ENCODE measurements at places on chromosomes 1 and 21.

GRCh38 chr1:5951846-5952410, 40.3 kb downstream of the NPHP4 start:
- DNase-seq = no peak

- no peak for DNase-seq
Measured at GRCh38 chr1:166924823-166925541, 48.9 kb upstream of the TADA1 start.

- peak; percentile 54 for DNase-seq
Measured at GRCh38 chr1:2414297-2414958, 2.1 kb upstream of the PEX10 start.

GRCh38 chr1:211902624-211903291, 72.2 kb upstream of the LPGAT1 start:
- DNase-seq = no peak

DNA sequence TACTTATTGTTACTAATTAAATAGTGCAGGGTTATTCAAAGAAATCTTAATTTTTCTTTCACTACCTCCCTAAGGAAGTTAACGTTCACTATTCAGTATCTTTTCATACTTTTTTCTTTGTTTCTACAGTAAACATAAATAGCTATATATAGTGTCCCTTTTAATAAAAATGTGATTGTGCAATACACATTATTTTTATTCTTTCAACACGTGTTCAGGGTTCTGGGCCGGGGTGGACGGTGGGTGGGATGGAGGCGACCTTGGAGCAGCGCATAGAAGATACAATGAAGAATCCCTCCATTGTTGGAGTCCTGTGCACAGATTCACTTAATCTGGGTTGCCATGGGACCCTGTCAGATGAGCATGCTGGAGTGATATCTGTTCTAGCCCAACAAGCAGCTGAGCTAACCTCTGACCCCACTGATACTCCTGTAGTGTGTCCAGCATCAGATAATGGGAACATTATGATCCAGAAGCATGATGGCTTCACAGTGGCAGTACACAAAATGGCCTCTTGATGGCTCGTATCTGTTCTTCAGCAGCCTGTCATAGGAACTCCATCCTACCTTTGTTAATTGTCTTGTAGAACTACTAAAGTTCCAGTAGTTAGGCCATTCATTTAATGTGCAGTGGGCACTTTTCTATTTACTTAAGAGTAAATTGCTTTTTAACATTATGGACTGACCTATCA, 155.9 kb upstream of the L1TD1 start:
- no peak for DNase-seq

GRCh38 chr1:177435364-177435763, 264.6 kb downstream of the BRINP2 start:
- DNase-seq = no peak

GRCh38 chr1:109803901-109804331, 40.2 kb upstream of the EPS8L3 start:
- DNase-seq = no peak

DNA sequence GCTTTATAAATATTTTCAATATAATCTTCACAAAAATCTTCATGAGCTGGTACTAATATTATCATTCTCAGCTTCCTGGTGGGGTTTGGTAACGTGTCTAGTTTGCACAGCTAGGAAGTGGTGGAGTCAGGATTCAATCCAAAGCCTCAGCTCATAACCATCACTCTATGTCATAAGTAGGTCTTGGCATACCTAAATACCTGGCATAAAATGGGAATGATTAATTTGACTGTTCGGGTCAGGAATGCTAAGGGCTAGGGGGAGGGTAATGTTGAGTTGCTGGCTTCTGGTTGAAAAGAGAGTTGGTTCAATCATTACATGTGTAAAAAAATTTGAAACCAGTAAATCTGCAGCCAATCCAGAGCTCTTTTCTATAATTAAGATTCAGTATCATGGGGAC, 5.6 kb upstream of the SAMSN1 start:
- no peak for DNase-seq

DNA sequence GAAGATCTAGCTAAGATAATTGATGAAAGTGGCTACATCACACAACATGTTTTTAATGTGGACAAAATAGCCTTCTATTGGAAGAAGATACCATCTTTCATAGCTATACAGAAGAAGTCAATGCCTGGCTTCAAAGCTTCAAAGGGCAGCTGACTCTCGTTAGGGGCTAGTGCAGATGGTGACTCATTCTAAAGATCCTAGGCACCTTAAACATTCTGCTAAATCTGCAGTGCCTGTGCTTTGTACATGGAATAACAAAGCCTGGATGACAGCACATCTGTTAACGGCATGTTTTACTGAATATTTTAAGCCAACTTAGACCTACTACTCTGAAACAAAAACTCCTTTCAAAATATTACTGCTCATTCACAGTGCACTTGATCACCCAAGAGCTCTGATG, 65.6 kb upstream of the USP24 start:
- peak; percentile 82 for DNase-seq
